ENCODE measurements at places on chromosomes 1 and 21.

GRCh38 chr21:43781846-43782245 lies 5.7 kb upstream of the CSTB start:
- no peak for DNase-seq

DNA sequence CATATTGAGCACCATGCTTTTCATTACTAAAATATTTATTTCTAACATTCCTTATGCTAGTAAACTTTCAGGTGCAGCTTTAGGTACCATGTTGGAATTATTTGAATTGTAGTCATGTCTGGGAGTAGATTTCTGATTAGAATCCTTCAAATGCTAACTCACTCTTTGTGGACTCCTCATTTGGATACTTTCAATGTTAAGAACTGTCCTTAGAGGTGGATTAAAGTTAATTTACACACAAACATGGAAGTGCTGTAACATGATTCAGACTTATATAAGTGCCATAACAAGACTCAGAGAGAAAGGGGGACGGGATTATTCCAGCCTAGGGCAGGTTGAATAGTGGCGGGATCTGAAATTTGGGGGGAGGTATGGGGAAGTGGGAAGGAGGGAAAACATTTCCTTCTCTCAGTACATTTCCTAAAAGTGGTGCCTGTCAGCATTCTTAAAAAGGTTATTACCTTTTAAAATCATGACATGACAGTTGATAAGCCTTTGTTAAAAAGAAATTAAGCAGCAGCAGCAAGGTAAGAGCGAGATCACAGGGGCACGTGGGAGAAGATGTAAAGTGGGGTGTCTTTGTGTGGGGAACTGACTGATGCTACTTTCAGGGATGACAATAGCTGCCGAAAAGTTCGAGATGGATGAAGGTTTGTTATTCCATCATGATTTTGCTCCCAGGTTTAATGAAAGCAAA lies 44.4 kb downstream of the HHAT start:
- no peak for DNase-seq

GRCh38 chr1:46940307-46940706 lies 969 bp downstream of the CYP4A11 start:
- no peak for DNase-seq

- no peak for DNase-seq
Observed at GRCh38 chr1:33524586-33524985, 52.1 kb downstream of the ZSCAN20 start.
